ENCODE measurements at places on chromosomes 1 and 21.
A peak's percentile ranks its signal among the peaks of the same experiment; 100 is the strongest.

- no peak for DNase-seq
These were observed 476.3 kb upstream of the ZRANB2 start for GRCh38 chr1:71557138-71557537.

DNA sequence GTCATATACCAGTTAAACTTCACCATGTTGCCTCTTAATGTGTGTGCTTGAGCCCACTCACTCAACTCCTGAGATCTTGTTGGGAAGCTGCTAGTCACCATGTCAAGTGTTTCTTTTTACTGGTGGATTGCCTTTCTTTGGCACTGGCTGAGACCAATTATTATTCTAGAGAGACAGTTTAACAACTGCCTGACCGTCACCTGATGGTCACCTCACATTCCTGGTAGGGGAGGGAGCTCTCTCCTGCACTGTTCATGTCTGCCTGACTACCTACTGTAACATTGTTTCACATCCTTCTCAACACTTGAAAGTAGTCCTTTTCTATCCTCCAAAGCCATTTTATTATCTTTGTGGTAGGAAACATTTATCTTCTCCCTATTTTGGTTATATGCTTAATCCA is 172.3 kb downstream of the RWDD3 start:
- no peak for DNase-seq

DNA sequence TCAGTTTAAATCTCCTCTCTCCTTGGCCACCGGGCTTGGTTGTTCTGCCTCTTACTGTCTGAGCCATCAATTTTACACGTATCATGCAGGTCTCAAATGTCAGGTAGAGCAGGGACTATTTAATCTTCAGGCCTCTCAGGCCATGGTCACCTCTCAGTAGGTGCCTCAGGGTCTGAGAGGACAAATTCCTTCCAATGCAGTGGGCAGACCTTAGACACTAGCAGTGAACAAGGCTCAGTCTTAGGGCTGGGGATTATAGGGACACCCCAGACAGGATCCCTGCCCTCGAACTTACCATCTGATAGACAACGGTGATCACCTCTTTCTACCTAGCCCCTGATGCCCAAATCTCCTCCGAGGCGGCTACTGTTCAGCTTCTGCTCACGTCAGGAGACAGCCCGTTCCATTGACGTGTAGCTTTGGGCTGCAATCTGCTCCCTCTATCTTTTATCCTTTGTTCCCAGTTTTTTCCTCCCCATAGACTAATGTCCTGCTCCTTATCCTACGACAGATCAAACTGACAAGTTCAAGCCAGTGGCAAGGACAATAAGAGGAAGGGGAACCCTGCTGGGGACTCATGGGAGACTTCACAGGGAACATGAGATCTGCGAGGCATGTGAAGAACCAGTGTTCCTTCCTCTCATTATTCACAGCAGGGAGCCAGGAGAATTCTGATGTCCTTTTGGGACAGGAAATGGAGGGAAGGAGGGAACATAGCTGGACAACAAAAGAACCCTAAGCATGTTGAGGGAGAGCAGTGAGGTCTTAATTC is 1.4 kb upstream of the MYOG start:
- DNase-seq, result no peak

DNA sequence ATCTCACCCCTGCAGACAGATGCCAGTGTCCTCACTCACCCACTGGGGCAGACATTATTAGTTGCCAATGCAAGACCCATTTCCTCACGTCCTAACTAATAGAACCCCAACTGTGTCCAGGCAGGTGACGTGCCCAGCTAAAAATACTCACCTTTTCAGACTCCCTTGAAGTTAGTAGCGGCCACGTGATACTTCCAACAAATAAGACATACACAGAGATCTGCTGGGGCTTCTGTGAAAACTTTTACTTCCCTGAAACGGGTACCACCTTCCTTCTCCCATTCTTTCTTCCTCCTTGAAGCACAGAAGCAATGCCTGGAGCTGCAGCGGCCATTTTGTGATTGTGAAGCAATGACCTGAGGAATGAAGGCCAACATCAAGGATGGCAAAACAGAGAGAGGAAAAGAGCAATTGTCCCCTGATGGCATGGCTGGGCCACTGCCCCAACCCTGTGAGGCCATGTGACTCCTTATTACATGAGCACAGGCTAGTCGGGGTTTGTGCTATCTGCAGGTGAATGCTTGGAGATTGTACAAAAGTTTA is 74.4 kb upstream of the TMPRSS2 start:
- DNase-seq, result no peak

GRCh38 chr1:82775406-82776000 is 974.8 kb downstream of the ADGRL2 start:
- DNase-seq, result no peak

- no peak for DNase-seq
These were observed 36.2 kb downstream of the SIM2 start for GRCh38 chr21:36735201-36735515.

- DNase-seq, result no peak
These were observed 9.2 kb downstream of the FCMR start for GRCh38 chr1:206912445-206913095.

DNA sequence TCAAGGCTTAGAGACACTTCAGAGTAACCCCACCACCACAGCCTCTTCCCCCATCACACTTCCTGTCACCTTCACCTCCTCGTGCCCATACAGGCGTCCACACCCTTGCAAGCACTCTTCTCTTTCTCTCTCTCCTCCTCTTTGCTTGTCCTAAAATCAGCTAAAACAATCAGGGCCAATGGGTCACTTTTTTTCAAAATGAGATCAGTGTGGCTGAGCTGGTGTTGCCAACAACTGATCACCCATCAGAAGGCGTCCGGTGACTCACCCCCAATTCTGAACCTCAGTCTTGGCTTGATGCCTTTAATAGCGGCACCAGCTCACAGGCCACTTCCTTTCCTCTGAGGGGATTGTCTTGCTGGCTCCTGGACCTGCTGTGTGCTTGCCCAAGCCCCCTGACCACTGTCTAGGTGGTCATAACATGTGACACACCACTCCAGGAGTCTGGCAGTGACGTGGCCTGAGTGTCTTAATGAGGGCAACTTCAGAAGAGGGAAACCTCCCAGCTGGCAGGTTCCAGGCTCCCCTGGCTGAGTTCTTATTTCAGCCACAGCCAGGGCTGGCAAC is 1.6 kb downstream of the DRAXIN start:
- peak; percentile 8 for DNase-seq

DNA sequence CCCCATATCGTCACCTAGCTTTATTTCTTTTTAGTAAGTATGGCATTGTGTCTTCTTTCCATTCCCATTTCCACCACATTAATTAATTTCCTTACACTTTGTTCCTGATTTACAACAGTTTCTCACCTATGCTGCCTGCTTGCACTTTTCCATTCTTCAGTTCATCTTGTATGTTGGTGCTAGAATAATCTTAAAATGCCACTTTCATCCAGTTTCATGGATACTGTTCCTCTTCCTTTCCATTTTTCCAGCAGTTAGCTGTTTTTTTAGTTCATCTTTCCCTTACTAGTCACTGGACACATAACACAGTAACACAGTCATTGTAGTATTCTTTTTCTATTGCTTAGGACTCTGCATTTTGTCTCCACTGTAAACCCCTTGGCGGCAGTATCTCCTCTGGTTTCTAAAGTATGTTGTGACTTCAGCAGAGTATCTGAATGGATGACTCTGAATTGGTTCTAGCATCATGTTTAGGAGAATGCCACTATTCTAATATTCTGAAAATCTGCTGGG is 2.1 kb downstream of the CDC7 start:
- no peak for DNase-seq

DNA sequence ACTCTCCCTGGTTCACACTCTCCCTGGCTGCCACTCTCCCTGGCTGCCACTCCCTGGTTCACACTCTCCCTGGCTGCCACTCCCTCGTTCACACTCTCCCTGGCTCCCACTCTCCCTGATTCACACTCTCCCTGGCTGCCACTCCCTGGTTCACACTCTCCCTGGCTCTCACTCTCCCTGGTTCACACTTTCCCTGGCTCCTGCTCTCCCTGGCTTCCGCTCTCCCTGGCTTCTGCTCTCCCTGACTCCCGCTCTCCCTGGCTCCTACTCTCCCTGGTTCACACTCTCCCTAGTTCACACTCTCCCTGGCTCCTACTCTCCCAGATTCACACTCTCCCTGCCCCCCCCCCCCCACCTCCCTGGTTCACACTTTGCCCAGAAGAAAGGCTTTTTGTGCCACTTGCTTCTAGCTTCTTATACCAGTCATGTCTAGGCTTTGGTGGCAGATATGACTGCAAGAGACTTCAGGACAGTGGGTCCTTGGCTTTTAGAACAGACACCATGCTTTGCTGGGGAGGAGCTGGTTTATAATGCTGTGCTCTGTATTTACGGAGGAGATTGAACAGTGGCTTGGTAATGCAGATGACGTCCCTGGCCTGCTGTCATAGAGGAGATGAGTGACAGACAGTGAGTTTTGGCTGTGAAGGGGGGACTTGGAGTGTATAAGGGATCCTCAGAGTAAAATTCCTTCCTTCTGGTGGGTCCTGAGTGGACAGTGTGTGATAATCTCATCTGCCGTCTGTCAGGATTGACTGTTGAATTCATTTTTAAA is 17.0 kb downstream of the COQ8A start:
- no peak for DNase-seq

DNA sequence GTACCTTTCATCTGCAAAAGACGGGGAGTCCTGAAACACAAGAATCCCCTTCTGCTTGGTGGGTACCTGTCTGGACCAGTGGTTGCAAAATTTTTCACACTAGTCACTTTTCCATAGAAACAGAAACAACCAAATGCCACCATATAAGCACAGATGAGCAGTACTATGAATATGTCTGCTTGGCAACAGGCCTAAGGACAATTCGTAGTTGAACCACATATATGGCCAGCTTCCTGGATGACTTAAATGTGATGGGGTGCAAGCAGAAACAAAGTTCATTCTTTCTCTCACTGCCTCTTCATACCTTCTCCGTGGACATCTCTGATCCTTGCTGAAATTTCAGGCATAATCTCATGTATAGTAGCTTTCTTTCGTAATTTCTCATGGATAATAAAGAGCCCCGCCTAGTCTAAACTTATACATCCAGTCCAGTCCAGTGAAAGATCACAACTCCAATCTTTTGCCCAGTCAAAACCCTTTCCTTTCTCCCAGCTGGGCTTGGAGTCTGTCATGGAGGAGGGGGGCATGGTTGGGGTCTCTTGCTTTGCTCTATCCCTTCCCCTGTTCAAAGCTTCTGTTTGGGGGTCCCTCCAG is 7.0 kb downstream of the FCAMR start:
- DNase-seq, result no peak

DNA sequence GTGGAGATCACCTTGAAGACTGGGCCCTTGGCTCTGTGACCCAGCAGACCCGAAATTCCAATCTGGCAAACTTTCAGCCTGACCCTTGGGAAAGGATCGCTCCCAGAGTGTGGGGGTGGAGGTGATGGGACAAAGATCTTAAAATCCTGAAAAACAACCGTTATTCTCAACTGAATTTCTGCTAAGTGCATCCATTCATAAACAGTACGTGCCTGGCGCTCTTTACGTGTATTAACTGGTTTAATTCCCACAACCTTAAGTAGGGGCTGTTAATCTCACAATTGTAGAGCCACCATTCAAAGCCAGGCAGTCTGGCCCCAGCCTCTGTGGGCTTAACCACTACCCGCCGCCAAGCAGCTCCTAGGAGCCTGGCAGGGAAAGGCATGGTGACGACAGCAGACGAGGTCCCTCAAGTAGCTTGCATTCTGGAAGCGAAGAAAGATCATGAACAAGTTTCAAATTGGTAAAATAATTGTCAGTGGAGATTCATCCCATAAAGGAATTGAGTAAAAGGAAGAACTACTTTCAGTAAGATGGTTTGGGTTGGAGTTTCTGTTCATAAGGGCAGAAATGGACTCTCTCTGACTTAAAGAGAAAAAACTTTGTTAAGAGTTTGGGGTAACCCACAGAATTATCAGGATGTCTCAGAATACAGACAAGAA is 11.4 kb upstream of the RGS16 start:
- DNase-seq, result no peak

DNA sequence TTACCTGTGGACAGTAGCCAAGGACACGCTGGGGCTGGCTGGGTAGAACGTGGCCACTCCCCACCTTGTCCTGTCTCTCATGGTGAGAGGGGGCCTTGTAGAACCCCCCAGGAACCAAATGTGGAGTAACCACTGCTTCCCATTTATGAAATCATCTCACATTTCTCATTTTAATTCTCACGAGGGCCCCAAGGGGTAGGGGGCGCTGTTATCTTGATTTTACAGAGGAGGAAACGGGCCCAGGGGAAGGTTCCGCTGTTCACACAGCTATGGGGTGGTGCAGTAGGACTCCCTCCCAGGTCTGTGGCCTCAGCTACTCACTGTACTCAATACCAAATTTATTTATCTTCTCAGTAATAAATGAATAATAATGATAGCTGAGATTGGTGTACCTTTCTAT is 5.5 kb downstream of the SMPDL3B start:
- DNase-seq, result no peak

- DNase-seq, result no peak
These were observed 201.6 kb downstream of the PBX1 start for GRCh38 chr1:164760569-164760968.

Data from SW 1271 (cell line).